ENCODE measurements at places on chromosomes 5 and 9.

- DNase-seq: peak; percentile 73
Observed at GRCh38 chr5:75236322-75237316, at the start of gene ANKRD31. Gene ANKRD31, minus strand, starts transcription at chr5:75236878. Its CDS starts 192 bp downstream, at chr5:75236686.

GRCh38 chr5:139960723-139961383, 82.2 kb downstream of the NRG2 start:
- no peak for DNase-seq

DNA sequence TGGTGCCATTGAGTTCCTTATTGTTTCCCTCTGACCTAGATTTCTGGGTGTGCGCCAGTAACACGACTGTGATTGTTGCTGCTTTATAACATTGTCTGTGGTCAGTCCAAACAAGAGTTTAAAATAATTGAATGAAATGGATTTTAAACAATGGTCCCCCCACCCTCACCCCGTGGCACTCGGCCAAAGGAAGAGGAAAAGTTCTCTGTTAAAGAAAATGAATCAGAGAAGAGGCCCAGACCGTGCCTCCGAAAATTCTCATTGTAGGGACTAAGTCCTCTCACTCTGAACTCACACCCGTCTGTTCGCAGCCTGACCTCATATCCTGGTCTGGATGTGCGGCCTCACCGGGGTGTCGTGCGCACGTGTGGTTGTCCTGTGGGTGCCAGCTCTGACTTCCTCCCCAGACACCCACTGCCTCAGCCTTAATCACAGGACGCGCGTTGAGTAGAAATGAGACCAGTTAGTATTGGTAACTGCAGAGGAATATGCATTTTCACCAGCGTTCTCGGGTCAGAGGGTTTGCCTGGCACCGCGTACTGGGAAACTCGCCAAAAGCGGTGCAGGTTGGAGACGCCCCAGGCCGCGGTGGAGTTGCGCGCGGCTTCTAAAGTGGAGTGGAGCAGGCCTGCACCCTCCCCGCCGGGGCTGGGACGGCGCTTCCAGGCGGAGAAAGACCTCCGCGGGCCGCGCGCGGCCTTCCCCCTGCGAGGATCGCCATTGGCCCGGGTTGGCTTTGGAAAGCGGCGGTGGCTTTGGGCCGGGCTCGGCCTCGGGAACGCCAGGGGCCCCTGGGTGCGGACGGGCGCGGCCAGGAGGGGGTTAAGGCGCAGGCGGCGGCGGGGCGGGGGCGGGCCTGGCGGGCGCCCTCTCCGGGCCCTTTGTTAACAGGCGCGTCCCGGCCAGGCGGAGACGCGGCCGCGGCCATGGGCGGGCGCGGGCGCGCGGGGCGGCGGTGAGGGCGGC, at the start of gene ABL1:
TSS of gene ABL1 (plus strand) at position 884 of the 966 bp plus-strand sequence. CDS start 193 bp downstream, outside the sequence.
- DNase-seq: peak; percentile 83

- DNase-seq: no peak
Observed at GRCh38 chr5:5645198-5645597, 222.7 kb downstream of the ICE1 start.

GRCh38 chr9:4346131-4346530, 46.3 kb upstream of the GLIS3 start:
- DNase-seq: no peak

DNA sequence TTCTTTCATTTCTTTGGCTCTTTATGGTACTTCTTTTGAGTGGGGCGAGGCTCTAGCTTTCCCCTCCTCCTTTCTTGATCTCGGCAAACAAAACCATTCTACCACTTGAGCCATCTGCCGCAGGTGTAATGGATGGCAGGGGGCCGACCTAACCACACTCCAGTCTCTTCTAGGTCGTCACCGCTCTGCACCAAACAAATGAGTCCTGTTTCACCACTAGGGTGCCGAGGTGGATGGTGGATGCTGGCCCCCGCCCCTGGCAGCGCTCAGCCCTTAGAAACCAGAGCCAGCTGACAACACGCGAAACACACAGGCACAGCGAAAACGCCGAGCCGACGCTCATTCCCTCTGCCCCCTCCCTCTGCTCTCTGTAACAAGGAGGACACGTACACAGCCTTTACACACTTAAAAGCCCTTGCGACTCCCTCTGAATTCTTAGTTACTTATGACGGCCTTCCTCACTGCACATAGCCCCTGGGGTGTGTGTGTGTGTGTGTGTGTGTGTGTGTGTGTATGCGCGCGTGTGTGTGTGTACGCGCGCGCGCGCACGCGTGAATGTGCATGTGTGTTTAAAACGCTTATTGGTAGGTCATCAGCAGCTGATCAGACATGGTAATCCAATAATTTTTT, 199.4 kb downstream of the MEF2C start:
- no peak for DNase-seq

- DNase-seq: no peak
Observed at GRCh38 chr9:84761137-84761808, 91.7 kb downstream of the NTRK2 start.

DNA sequence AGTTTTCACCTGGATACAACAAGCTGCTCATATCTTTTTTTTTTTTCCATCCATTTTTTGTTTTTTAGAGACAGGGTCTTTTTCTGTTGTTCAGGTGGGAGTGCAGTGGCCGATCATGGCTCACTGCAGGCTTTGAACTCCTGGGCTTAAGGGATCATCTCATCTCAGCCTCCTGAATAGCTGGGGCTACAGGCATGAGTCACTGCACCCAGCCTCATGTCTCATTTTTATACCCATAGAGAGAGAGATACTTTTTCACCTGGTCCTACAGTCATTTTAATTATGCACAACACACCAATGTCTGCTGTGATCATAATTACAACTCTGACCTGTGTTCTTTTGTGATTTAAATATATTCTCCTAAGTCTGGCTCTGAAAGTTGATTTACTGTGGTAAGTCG, 84.4 kb downstream of the KIF4B start:
- DNase-seq: no peak

DNA sequence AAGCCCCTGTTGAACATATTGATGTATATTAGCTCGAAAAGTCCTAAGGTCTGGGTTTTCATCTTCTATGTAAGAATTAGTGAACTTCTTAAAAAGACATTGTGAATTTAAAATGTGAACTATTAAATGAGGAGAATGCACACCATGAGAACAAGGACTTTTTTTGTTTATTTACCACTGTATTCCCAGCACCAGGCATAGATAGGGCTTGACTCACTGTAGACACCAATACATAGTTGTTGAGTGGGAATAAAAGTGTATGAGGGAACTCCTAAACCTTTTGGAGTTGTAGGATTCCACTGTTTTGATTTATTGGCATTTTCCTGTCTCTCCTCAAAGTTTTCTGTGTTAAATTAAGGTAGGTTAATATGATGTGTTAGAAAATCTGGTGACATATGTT, 40.3 kb downstream of the NNT start:
- DNase-seq: peak; percentile 41

DNA sequence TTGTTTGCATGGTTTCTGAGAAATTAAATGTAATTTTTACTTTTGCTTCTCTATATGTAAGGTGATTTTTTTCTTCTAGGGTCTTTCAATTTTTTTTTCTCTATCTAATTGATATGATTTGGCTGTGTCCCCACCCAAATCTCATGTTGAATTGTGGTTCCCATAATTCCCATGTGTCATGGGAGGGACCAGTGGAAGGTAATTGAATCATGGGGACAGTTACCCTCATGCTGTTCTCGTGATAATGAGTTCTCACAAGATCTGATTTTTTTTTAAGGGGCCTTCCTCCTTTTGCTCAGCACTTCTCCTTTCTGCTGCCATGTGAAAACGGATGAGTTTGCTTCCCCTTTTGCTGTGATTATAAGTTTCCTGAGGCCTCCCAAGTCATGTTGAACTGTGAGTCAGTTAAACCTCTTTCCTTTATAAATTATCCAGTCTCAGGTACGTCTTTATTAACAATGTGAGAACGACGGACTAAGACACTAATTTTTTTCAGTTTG, 150.8 kb downstream of the MTRR start:
- DNase-seq: no peak

DNA sequence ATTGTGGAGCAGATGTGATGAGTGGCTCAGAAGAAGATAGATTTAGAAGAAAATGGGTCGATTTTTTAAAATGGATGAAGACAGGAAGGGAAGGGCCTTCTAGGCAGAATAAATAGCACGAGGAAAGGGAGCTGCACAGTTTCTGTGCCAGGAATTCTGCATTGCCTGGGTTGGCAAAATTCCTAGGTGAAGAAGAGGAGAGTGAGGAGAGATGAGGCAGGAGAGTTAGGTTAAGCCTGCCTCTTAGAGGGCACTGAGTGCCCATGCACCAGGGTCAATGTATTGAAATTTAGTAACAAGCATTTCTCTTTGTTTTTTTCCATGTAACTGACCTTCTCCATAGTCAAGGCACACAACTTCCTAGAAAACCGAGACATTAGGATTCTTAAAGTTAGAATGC, 159.5 kb downstream of the YTHDC2 start:
- no peak for DNase-seq

DNA sequence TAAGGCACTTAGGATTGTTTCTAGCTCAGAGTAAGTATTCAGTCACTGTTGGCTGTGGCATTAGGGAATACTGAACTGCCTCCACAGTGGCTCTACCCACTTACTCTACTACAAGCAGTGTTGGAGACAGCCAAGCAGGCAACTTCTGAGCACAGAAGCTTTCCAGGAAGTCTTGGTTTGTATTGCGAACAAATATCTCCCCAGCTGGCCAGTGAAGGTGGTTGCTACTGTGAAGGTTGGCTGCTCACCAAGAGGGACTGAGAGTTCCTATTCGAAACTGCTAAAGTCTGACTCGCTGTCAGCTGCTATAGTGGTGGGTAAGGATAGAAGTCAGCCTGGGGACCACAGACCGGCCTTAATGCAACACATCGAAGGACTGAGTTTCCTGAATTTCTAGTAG, 319.1 kb downstream of the KIF4B start:
- DNase-seq: no peak

DNA sequence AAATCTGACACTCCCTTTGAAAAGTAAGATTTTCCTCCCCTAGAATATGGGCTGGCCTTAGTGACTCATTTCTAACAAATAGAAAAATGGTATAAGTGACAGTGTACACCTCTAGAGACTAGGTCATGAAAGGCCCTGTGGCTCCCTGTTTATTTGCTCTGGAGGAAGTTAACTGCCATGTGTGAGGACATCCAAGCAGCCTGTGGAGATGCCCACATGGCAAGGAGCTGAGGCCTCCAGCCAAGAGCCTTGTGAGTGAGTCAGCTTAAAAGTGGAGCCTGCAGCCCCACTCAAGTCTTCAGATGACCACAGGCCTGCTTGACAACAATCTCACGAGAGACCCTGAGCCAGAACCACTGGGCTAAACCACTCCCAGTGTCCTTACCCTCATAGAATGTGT, 128.1 kb upstream of the LHFPL2 start:
- no peak for DNase-seq

GRCh38 chr5:68950125-68950524, 143.7 kb upstream of the SLC30A5 start:
- no peak for DNase-seq

DNA sequence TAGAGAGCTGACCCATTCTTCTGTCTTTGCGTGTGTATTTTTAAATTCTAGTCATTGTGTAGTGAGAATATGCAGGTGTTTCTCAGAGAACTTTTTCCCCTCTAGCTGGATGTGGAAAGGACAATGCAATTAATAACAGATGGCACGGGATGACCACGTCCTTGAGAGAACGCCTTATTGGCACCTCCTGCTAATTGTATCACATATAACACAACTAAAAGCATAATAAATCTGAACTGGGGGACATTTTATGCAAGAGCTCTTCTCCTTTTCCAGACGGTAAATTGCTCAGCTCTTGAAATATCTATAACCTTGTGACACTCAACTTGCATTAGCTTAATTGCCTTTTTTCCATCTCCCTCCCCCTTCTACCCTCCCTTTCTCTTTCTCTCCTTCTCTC, 62.9 kb upstream of the IZUMO3 start:
- DNase-seq: no peak

DNA sequence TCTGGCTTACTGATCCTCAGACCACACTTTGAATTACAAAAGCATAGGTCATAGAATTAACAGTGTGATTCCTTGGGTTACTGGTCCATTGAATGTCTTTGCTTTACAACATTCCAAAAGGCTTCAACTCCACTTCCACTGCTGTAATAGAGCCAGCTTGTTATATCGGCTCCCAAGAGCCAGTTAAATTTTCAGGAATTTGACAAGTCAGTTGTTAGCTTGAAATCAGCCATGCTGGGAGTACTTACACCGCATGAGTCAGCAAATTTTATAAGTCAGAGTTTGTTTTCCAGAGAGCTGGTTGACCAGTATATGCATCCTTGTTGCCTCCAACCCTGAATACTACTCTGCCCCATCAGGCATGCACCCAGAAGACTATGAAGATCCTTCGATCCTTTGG, 73.1 kb downstream of the FOXB2 start:
- peak; percentile 42 for DNase-seq

DNA sequence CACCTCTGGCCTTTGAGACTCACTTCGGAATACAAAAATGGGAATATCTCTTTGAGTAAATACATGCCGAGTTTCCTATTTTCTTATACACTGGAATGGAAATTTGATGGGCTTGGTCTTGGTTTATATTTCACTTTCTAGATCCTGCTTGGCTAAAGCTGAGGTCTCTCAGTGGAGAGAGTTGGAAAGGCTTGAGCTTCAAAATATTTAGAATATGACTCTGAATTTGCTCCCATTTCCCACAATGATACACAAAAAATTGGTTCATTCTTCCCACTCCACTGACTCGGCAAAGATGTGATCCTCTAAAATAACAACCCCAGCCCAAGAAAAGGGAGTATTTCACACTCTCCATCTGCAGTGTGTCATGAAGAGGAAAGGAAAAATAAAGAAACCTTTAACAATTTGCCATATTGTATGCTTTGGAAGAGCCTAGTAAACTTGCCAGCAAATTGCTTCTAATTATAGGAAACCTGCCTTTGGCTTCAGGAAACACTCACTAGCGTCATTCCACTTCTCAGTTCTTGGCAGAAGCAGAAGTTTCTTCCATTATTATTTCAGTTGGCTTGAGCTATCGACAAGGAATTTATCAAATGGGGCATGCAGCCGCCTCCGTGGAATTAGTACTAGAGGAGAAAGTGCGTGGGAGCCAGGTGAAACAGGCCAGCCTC, 302.9 kb downstream of the NSG2 start:
- no peak for DNase-seq

GRCh38 chr9:5110867-5111681, 74.4 kb downstream of the INSL6 start:
- DNase-seq: no peak

DNA sequence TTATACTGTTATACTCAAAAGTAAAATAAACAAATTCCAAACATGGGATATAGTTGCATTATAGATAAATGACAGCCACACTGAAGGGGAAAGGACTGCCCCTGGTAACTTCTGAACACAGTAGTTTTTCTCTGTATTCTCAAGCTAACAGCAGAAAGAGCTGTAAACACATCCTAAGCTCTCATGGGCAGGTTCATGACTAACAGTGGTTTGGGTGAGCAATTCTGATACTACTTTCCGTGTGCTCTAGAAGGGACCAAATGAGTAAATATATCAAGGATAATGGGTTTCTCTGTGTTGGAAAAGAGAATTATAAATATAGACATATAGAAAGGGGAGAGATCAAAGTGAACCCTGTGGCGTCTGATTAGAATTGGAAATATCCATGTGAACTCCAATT, 2.2 kb upstream of the LCN6 start:
- DNase-seq: no peak

All from AG10803 (cell line).